ENCODE measurements at places on chromosomes 3 and 15. TPM values are rescaled to one million over a fixed set of nuclear protein-coding genes. Genes with fewer than 3 reads are reported as not detected.

The IL16 gene
- total RNA-seq = 10.6 TPM

The CIP2A gene
- 28.2 TPM for total RNA-seq

The CCR2 gene
- 3.3 TPM for total RNA-seq

The NDUFB5 gene
- 190 TPM for total RNA-seq

The FEZF2 gene
- not detected for total RNA-seq

The POLQ gene
- total RNA-seq = 7.3 TPM

The ARHGEF26 gene
- total RNA-seq = 18.2 TPM
